GM23248 (cell line): ENCODE measurements at places on chromosomes 6 and 20. TPM values are rescaled to one million over a fixed set of nuclear protein-coding genes. Genes with fewer than 3 reads are reported as not detected.

The ARFGEF3 gene
- 0.06 TPM in 2 replicates for polyA plus RNA-seq

GRCh38 chr6:20744911-20745557 lies 210.8 kb downstream of the CDKAL1 start:
- no peak for DNase-seq
- H3K4me3 ChIP-seq: no peak overlapping the region
- no peaks in the 10 kb centered on the region for H3K36me3 ChIP-seq
- H3K4me1 ChIP-seq: no peaks in the 10 kb centered on the region
- H3K27ac ChIP-seq: no peak overlapping the region

- no peak overlapping the region for H3K27ac ChIP-seq
- H3K27me3 ChIP-seq: no peaks in the 10 kb centered on the region
- DNase-seq: no peak
These were observed 105.2 kb downstream of the NFATC2 start for GRCh38 chr20:51437182-51437924.

The FLOT1 gene
- 162 and 171 TPM in 2 replicates for polyA plus RNA-seq

The NKX2-2 gene
- not detected in 2 replicates for polyA plus RNA-seq

GRCh38 chr6:148251891-148252290 lies 90.7 kb upstream of the SASH1 start:
- peak; percentile 53 for DNase-seq
- H3K4me3 ChIP-seq: no peak overlapping the region
- no peaks in the 10 kb centered on the region for H3K27me3 ChIP-seq
- no peaks in the 10 kb centered on the region for H3K36me3 ChIP-seq

The COL21A1 gene
- not detected in 2 replicates for polyA plus RNA-seq

DNA sequence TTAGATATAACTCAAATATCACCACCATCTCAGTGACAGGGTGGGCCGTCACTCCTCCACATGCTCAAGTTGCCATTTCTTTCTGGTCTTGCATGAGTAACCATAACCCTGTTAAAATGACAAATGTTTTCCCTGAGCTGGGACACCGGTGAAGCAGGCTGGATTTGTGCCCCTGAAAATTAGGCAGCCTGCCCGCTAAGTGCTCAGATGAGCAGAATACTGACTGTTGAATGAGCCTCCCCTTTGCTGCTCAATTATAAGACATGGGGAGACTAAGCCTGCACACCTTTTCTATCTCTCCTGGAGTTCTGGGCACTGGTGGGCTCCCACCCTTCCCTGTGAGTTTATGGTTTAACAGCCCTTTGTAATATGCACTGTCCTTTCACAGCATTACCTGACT lies 161.8 kb downstream of the SLC24A3 start:
- no peak overlapping the region for H3K27ac ChIP-seq
- no peak overlapping the region for H3K4me3 ChIP-seq
- no peaks in the 10 kb centered on the region for H3K4me1 ChIP-seq
- DNase-seq: no peak

GRCh38 chr6:161496941-161497340 lies 223.1 kb upstream of the AGPAT4 start:
- H3K4me3 ChIP-seq: no peak overlapping the region
- no peaks in the 10 kb centered on the region for H3K4me1 ChIP-seq
- no peaks in the 10 kb centered on the region for H3K36me3 ChIP-seq
- H3K27me3 ChIP-seq: 0 out of 2 replicates have a peak, but pooled peaks cover 3% of the 10 kb centered on the region
- DNase-seq: no peak

GRCh38 chr6:136015531-136015930 lies 164.0 kb downstream of the PDE7B start:
- H3K27ac ChIP-seq: peak overlapping the region; percentile 92
- H3K27me3 ChIP-seq: no peaks in the 10 kb centered on the region
- peaks cover 54% of the 10 kb centered on the region for H3K4me1 ChIP-seq
- H3K36me3 ChIP-seq: no peaks in the 10 kb centered on the region
- DNase-seq: no peak

GRCh38 chr6:97405818-97406409 lies 122.9 kb upstream of the MMS22L start:
- no peak overlapping the region for H3K27ac ChIP-seq
- no peaks in the 10 kb centered on the region for H3K36me3 ChIP-seq
- no peaks in the 10 kb centered on the region for H3K27me3 ChIP-seq
- no peak overlapping the region for H3K4me3 ChIP-seq
- H3K4me1 ChIP-seq: 0 out of 2 replicates have a peak, but pooled peaks cover 9% of the 10 kb centered on the region
- DNase-seq: no peak

The PREX1 gene
- polyA plus RNA-seq: 0.13 and 0.18 TPM in 2 replicates

- H3K4me1 ChIP-seq: peaks cover 47% of the 10 kb centered on the region
- peak; percentile 61 for DNase-seq
- H3K27ac ChIP-seq: no peak overlapping the region
- H3K4me3 ChIP-seq: no peak overlapping the region
These were observed 514.3 kb upstream of the ID4 start for GRCh38 chr6:19322691-19323485.

The TUBB1 gene
- 0.05 and 0.09 TPM in 2 replicates for polyA plus RNA-seq

DNA sequence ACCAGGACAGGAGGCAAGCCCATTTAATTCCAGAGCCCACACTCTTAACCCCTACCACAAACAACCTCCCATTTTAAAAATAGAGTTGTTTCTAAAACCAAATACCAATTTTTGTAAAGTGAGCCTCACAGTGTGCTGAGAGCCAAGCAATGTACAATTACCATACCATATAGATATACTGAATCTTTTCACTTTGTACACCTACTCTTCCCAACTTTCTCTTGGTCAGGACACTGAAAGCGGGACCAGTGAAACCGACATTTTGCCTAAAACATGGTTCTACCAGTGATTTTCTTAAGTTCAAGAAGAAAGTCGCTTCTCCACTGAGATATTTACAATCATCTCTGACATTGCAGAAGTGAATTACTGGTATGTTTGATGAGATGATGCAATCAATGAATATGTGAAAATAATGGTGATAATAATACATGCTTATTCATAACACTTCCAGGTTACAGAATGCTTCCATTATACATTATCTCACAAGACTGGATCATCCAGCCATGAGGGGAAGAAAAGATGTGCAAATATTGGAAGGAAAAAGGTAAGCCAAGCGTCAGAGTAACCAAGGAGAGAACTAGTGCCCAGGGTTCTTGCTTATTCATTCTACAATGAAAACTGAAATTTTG lies 74.1 kb downstream of the HIVEP2 start:
- no peaks in the 10 kb centered on the region for H3K27me3 ChIP-seq
- H3K4me3 ChIP-seq: no peak overlapping the region
- H3K36me3 ChIP-seq: no peaks in the 10 kb centered on the region

The SAPCD1 gene
- 0.85 and 1.3 TPM in 2 replicates for polyA plus RNA-seq

The RAE1 gene
- polyA plus RNA-seq: 54.8 and 55.9 TPM in 2 replicates

GRCh38 chr20:17177341-17177740 lies 49.5 kb upstream of the PCSK2 start:
- no peak overlapping the region for H3K4me3 ChIP-seq
- H3K4me1 ChIP-seq: no peaks in the 10 kb centered on the region
- no peak overlapping the region for H3K27ac ChIP-seq
